Cerebellar cortex (tissue), 1 donor: ENCODE measurements at places on chromosomes 13 and 19.
A peak's percentile ranks its signal among the peaks of the same experiment; 100 is the strongest.

DNA sequence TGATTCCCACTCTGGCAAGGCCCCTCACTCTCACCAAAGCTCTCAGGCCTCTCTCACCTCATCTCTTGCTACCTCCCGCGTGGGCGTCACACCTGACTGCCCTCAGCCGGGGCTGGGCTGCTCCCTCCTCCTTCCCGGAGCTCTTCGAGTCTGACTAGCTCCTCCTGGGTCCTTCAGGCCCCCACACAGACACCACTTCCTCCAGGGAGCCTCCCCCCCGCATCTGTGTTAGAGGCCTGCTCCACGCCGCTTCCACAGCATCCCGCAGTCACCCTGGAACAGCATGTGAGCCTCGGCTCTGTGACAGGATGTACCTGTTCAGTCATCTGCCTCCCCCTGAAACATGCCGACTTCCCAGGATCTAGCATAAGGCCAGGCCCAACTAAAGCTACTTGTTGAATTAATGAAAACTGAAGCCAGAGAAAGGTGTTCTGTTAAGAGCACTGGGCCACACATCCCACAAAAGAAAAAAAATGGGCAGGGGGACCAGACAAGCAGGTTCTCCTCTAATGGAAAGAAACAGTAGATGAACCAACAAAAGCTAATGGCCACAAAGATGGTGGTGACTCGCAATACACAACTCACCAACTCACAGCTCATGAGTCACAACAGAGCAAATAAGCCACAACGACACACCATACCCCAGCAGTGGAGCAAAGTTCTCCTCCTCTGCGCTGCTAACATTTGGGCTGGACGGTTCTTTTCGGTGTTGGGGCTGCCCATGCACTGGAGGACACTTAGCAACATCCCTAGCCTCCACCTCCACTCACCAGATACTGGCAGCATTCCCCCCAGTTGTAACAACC lies 3.0 kb downstream of the PPP6R1 start:
- DNase-seq: no peak

GRCh38 chr13:27203854-27204253 lies 32.2 kb upstream of the USP12 start:
- DNase-seq: peak; percentile 10

GRCh38 chr13:41056194-41056593 lies 5.1 kb upstream of the WBP4 start:
- DNase-seq: no peak

DNA sequence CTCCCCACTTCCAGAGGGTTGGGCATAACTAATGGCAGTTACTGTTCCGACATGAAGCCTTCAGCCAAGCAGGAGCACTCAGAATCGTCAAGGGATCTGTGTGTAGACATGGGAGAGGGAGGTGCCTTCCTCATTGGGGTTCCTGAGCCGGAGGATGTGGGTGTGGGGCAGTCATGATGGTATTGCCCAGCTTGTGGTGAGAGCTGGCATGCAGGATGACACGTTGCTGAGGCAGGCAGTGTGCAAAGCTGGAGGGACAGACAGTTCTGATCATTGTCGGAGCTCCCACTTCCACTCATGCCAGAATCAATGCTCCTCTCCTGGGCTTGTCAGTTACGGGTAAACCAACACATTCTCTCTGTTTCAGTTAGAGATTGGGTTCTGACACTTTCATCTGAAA lies 83.9 kb upstream of the TSC22D1 start:
- no peak for DNase-seq

DNA sequence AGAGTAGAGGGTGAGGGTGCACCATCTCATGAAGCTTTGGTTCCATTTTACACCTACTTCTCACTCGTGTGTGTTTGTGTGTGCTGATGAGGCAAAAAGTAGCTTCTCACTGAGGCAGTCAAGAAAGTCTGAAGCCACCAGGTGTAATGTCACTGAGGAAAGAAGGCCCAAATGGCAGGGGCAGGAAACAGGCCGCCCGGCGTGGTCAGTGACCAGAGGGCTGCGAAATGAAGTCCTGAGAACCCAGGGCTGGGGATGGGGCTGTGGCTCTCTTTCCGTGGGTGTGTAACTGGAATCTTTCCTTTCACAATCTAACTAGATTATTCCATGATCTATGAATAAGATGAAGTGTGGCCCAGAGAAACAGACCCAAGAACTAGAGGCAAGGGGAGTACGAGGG lies 25.5 kb upstream of the TFDP1 start:
- DNase-seq: no peak

DNA sequence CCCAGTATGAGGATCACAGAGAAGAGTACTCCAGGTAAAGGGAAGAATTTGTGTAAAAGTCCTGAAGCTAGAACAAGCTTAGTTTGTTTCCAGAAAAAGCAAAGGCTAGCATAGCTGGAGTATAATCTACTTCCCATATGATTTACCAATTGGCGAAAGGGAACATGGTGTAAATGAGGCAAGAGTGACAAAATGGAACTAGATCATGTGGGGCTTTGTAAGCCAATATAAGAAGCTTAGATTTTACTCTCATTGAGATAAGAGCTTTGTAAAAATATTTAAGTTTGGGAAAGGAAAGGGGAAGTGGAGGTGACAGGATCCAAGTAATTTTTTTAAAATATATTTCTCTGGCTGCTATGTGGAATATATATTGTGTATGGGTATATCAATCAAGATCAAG lies 234.9 kb downstream of the KCTD12 start:
- no peak for DNase-seq

DNA sequence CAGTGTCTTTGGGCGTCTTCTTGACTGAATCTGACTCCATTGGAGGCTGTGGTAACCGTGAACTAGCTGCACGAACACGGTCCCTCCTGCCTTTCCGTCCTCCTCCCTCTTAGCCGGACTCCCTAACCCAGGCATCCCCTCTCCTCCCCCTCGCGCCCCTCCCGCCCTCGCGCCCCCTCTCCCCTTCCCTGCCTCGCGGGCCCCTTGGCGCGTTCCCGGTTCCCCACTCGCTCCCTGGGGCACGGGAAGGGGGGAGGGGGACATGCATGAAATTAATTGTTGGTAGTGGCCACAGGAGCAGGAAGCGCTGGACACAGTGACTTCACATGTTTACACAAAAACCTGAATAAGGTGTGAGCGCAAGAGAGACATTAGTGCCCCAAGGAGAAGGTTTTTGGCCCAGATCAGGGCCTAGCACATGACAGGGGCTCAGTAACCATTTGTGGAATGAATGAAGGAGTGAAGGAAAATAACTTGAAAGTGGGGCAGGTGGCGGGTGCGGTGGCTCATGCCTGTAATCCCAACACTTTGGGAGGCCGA lies 279 bp downstream of the DMRTC2 start:
- DNase-seq: no peak

GRCh38 chr13:20395061-20395916 lies 130.4 kb downstream of the CRYL1 start:
- DNase-seq: no peak

- DNase-seq: no peak
Measured at GRCh38 chr19:13091400-13092157, 11.1 kb downstream of the LYL1 start.

- peak; percentile 35 for DNase-seq
Measured at GRCh38 chr19:7674010-7675005, 2.6 kb upstream of the MCEMP1 start.

- no peak for DNase-seq
Measured at GRCh38 chr19:3783660-3784584, 2.3 kb downstream of the MATK start.

DNA sequence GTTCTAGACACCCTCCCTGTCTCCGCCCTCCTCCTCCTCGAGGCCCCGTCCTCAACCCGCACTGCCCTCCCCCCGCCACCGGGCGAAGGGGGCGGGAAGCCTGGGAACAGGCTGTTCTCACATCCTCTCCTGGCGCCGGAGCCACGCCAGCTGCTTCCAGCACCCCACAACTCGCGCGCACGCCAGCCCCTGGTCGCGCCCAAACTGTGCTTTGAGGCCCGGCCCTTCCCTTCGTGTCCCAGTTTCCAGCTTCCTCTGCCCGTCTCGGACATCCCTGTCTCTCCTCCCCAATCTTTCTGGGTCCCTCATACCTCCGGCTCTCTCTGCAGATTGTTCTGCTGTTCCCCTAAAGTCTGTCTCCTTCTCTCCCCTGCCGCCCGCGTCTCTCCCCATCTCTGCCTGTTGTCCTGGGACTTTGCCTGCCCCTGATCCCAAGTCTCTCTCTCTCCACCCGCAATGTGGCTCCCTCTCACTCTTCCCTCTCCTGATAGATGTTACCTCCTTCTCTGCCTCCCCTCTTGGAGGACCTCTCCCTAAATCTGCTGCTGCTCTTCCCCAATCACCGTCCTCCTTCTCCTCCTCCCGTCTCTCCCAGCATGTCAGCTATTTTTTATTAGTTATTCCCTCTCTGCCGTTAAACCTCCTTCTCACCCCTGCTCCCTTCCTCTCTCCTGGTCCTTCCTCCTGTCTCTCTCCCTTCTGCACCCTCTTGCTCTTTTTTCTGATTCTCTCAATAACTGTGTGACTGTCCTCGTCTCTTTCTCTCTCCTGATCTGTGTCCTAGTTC lies 14.2 kb downstream of the DPF1 start:
- DNase-seq: peak; percentile 33
